Esophagus squamous epithelium (tissue), 5 donors: ENCODE measurements at places on chromosomes 1 and 21.

GRCh38 chr21:34603002-34603709, 11.8 kb downstream of the RCAN1 start:
- DNase-seq, result no peak

GRCh38 chr1:98688110-98688739, 26.7 kb downstream of the SNX7 start:
- no peak for DNase-seq

GRCh38 chr1:119160866-119161265, 20.4 kb upstream of the WARS2 start:
- DNase-seq, result no peak

DNA sequence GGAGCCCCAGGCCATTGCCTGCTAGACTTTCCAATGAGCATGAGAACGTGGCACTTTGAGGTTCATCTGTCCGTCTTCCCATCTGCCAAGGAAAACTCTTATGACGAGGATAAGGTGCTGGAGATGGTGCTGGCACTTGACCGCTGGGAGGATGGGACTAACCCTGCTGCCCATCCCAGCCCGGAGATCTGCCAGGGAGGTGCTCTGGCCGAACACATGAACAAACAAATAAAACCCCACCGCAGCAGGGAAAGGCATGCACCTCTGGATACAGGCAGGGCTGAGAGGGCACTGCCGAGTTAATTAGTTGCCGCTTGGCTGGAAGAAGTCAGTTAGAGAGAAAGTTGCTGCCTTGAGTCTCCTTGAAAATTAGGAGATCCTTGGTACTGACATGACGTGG, 308.4 kb downstream of the AJAP1 start:
- DNase-seq, result no peak
